ENCODE measurements at places on chromosomes 1 and 21.

DNA sequence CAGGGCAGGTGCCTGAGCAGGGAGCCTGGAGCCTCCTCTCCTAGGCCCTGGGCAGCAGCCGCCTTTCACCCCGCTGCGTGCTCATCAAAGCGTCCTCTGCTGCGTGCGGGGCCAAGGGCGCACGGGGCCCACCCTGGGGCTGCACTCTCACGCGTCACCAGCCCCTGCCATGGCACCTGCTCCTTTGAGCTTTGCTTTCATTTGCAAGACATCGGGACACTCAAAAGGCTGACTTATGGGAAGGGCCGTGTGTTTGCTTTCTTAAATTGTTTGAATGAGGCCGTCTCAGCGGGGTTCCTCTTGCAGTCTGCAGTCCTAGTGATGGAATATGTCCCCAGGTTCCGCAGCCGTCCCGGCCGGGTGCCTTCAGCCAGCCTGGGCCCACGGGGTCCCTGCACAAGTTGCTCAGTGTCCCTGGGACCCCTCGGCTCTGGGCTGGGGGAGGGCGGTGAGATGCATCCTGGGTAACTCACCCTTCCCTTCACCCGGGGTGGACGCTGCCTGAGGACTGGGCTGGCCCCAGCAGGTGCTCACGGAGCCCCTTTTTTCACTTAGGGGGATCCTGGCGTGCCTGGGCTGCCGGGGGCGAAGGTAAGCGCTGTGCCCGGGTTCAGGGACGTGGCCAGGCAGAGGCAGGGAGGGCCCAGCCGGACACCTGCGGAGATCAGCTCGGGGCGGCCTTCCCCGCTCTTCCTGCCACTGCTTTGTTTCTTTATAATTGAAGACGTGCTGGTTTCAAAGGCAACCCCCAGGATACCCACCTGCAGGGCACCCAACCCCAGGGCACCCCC, 53.1 kb downstream of the SLC19A1 start:
- ATAC-seq: no peak

DNA sequence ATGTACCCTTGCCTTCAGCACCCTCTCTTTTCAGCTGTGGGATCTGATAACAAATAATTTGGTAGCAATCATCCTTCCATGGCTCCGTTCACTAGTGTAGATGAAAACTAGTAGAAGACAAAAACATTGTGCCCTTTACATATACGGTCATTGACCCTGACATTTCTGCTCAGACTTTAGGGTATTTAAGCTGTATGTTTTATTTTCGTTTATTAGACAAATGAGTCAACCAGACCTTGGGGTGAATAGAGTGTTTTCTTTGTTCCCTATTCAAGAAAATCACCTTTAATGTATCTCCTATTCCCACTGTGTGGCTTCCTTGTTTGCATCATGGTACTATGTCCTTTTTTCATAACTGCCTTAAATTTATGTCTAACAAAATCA, 187.3 kb downstream of the VAV3 start:
- no peak for ATAC-seq

- no peak for ATAC-seq
Observed at GRCh38 chr1:48073798-48074530, 76.8 kb upstream of the TRABD2B start.

GRCh38 chr1:64172458-64172983, 30.9 kb upstream of the UBE2U start:
- no peak for ATAC-seq

GRCh38 chr21:44897326-44898010, 23.2 kb downstream of the ITGB2 start:
- peak; percentile 52 for ATAC-seq

DNA sequence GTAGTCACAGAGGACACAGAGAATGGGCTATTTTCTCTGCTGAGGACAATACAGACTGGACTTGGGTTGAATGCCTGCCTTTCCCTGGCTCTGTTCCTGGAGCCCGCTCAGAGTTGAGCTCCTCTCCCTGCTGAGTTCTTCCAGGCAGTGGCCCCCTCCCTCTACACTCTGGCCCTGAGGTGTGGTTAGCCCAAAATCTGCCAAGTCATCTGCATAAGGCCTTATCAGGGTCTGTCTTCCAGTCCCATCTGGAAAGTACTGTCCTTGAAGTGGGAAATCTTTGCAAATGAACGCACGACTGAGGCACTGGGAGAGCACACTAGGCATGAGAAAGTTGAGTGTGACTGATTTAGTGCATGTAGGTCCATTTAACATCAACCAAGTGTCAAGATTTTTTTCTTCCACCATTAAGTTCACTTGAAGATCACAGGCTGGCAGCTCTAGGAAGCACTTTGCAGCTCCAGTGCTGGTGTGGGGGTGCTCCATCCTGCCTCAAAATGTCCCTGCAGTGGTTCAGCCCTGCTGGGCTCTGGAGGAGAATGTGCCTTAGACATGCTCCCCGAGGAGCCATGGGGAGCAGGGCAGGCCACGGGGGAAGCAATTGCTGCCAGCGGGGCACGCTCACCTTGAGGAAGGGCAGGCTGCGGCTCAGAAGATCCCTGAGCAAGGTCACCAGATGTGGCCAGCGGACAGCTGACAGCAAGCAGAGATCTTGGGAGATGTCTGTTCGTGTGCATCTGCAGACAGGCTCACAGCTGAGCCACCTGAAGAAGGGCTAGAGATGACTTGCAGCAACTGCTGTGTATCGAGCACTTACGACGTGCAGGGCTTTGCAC, 41.5 kb downstream of the IER5 start:
- no peak for ATAC-seq
